HFF-Myc (cell line): ENCODE measurements at places on chromosomes 13 and 19.

GRCh38 chr13:35854286-35854685 is 276.9 kb downstream of the DCLK1 start:
- no peak for DNase-seq

DNA sequence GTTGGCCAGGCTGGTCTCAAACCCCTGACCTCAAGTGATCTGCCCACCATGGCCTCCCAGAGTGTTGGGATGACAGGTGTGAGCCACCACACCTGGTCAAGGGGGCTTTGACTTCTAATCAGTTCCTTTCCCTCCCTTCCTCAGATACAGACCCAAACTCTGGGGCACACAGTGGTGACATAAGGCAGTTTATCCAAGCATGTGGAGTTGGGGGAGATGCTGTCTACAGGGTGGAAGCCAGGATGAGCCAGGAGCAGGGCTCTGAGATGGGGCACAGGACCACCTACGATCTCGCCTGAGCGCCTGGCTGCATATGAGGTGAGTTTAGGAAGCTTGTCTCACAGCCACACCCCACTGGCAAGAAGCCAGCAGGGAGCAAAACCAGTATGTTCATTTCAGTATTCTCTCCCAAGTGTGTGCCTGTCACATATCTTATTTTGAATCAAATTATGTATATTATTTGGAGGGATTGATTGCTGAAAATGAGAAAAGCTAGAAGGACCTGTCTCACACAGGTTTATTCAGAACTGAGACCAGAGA is 67.7 kb downstream of the KCTD15 start:
- no peak for DNase-seq

DNA sequence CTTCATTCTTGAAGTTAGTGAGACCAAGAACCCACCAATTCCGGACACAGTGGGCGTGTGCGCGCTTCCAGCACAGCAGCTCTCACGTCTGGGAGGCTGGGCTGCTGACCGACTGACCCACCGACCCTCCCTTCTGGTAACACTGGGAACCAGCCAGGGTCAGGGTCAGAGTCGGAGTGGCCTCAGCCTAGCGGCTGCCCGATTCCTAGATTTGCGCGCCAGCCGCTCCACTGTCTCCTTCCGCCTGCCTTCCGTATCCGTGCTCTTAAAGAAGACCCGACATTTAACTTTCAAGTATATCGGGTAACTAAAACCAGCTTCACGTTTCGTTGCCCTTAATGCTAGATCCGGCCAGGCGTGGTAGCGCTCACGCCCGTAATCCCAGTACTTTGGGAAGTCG is 41.1 kb downstream of the SERP2 start:
- no peak for DNase-seq

GRCh38 chr19:6868351-6868750 is 19.0 kb upstream of the ADGRE1 start:
- DNase-seq: no peak

GRCh38 chr13:101697745-101698144 is 245.3 kb downstream of the ITGBL1 start:
- DNase-seq: no peak

DNA sequence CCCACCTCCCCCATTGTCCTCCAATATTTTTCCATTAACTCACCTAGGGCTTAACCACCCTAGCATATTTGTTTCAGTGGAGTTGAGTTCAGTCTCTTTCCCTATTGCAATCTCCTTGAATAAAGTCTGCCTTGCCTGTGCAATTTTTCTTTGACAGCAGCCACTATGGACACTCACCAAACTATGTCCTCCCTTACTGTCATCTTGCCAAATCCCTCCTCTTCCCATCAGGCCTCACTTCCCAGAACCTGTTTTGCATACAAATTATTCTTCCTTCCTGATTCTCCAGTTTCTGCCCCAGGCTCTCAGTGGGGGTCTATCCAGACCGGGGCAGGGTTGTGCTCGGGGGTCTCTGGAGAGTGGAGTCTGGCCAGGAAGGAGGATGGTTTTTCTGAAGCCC is 2.2 kb upstream of the LYPD5 start:
- no peak for DNase-seq

DNA sequence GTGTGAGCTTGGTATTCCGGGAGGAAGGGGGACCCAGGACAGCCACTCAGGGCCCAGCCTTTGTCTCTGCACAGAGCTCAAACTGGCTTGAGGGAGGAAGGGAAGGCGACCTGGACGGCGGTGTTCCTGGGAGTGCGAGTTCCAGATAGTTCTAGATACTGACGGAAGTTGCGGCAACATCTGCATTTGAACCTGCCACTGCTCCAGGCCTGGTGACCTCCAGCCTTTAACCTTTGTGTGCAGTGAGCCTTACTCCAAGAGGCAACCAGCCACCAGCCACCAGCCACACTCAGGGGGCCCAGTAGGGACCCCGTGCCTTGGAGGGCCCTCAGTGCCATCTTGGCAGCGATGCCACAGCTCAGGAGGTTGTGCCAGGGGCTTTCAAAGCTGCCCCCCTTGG is 15.5 kb upstream of the ZBTB7A start:
- DNase-seq: no peak

- no peak for DNase-seq
Observed at GRCh38 chr19:579842-580155, 7.4 kb downstream of the BSG start.

- no peak for DNase-seq
Observed at GRCh38 chr13:61954092-61954491, 538.4 kb upstream of the PCDH20 start.

DNA sequence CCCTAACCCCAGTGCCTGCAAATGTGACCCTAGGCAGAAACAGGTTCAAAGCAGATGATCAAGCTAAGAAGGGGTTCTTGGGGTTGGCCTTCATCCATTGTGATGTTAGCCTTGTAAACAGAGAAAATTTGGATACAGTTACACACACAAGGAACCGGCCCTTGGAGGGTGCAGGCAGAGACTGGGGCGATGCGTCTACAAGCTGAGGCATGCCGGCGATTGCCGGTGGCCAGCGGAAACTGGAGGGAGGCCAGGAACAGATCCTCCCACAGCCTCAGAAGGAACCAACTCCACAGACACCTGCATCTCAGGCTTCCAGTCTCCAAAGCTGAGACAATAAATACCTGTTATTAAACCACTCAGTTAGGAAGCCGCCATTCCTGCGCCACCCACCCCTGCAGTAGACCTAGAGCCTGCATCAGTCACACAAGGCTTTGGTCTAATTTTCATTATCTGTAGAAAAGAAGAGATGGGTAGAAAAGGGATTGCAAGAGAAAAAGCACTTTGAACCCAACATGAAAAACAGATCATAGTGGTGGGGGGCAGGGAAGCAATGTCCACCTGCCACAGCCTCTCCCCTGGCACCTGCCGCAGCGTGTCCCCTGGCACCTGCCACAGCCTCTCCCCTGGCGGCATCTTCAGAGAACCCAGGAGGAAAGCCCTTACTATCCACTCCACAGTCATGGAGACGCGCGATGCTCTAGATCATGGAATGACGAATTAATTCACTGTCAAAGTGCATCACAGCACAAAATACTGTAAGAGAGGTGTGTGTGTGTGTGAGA is 119.7 kb upstream of the SOX1 start:
- DNase-seq: no peak

DNA sequence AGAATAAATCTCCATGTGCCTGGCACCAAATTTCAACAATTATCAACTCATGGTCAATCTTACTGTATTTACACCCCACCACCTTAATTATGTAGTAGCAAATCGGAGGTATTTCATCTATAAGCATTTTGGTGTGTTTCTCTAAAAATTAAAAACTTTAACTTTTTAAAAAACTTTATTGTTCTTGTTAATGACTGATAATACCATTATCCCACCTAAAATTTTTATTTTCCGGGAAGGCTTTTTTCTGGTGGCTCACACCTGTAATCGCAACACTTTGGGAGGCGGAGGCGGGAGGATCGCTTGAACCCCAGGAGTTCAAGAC is 453 bp upstream of the PDCD2L start:
- DNase-seq: no peak

GRCh38 chr19:8259922-8260247 is 48.3 kb downstream of the CD320 start:
- no peak for DNase-seq

DNA sequence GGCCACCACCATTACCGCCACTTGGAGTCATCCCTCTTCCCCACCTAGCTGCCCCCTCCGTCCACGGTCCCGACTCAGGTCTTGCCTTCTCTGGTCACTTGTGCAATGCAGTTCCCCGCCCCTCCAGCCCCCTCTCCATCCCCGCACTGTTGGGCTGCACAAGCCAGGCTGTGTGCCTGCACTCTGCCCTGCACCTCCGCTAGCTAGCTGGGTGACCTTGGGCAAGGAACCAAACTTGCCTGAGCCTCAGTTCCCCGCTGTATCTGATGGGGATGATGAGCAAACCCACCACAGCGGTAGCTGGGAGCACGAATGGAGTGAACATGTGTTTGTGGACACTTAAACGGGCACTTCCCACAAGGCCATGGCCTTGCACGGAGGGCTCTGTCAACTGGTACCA is 5.6 kb upstream of the TMEM147 start:
- DNase-seq: no peak

DNA sequence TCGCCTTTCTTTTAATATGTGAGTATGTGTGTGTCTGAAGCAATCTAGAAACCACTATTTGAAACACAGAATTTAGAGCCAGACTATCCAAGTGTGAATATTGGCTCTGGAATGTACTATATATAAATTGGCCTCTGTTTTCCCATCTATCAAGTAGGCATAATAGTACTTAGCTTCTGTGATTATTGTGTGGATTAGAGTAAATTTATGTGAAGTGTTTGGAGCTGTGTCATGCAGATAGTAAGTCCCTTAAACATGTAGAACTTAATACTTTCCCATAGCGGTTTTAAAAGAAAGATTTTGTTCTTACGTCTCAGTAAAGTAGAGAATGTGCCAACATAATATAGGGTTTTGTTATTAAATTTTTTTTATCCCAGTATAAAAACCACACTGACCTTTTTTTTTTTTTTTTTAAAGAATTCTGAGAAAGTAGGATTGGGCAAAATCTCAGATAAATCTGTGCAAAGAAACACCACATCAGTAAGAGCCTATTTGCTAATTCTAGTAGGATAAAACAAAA is 432.3 kb downstream of the RFC3 start:
- DNase-seq: no peak

GRCh38 chr13:109743706-109744453 is 42.5 kb downstream of the IRS2 start:
- peak; percentile 85 for DNase-seq
